ENCODE measurements at places on chromosomes 6 and 20. TPM values are rescaled to one million over a fixed set of nuclear protein-coding genes. Genes with fewer than 3 reads are reported as not detected.

- peak; percentile 63 for DNase-seq
These were observed 8.9 kb downstream of the ABRACL start for GRCh38 chr6:139037490-139037889.

DNA sequence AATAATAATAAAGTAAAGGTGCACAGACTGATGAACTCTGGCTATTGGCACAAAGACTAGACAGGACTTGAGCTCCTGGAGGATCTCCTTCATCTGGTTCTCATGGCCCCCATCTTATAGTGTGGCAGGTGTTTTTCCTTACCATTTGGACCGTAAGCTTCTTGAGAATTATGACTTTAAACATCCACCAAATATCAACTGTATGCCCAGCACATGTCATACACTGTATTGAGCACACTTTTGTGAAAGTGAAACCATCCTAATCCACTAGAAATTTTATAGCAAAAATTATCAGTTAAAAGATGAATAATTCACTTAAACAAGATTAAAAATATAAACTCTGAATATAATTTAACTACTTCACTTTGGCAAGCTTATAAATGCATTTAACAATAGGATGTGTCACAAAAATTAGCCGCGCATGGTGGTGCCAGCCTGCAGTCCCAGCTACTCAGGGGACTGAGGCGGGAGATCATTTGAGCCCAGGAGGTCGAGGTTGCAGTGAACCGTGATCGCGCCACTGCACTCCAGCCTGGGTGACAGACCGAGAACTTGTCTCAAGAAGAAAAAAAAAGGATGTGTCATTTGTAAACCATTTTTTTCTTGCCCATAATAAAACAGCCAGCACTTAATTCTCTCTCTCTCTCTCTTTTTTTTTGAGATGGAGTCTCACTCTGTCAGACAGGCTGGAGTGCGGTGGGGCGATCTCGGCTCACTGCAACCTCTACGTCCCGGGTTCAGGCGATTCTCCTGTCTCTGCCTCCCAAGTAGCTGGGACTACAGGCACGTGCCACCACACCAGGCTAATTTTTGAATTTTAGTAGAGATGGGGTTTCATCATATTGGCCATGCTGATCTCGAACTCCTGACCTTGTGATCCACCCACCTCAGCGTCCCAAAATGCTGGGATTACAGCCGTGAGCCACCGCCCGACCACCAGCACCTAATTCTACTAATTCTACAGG is 9.1 kb downstream of the HIVEP2 start:
- DNase-seq: no peak

DNA sequence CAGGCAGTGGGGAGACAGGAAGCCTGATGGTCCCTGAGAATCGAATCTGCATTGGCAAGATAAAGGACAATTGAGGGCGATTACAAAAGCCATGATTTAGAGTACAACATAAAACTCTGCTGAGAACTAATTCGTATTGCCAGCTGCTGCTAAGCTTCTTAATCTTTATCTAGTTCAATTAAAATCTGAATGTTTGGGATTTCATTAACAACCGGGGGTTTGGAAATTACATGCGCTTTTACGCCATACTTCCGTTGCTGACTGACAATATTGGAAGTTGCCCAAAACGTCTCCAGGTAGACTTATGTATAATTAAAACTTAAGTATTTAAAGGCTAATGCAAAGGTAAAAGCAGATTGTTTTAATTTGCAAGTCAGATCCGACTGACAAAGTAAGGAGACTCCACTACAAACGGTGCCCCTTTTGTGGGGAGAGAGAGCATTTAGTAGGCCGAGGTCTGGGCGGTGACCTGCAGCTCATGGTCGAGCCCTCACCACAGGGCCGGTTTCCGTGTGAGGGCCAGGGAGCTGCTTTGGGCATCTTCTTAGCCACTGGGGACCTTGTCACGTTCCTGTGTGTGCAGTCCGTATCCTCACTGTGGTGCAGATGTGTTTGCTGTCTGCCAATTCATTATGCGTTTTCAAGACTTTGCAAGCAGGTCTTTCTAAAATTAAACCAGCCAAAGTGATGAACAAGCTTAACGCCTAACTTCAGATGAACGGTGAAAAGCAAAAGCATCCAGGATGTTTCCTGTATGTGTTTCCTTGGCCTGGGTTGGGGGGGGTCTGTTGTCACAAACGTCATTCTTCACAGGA is 49.9 kb downstream of the CDH4 start:
- DNase-seq: no peak

DNA sequence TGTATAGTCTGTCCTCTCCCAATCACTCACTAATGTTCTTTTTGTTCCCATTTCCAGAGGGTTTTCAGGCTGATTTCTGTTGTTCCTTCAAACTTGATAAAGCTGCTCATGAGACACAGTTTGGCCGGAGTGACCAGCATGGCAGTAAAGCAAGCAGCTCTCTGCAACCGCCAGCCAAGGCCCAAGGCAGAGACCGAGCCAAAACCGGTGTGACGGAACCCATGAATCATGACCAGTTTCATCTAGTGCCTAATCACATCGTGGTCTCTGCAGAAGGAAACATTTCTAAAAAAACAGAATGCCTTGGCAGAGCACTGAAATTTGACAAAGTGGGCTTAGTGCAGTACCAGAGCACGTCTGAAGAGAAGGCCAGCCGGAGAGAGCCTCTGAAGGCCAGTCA is 14.8 kb upstream of the RPL7L1 start:
- no peak for DNase-seq

DNA sequence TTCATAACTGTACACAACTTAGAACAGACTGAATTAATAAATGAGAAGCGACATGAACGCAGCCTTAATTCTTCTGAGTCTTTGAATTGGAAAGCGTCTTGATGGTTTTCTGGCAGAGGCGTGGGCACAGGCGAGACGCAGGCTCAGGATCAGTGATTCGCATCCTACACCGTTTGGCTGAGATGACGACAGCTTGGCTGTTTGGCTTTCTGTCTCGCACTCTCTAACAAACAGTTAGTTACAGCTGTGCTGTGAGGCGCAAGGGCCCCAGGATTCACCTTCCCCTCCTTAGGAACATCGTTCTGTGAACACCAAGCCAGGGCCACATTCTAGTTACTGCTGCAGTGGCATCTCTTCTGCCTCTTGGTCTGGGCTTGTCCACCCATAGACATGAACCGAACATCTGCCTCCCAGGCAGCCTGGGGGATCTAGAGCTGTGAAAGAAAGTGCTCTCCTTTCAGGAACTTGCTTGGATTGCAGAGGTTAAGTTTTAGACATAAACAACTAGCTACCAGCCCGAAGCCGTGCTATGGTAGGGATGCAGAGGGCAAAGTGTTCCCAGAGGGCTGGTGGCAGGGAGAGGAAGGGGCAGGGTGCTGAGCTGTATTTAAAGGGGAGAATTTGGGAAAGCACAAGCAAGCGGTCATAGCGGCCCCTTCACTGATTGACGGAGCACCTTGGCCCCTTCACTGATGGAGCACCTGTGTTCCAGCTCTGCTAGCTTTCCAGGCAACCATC is 49.6 kb downstream of the TCP11 start:
- no peak for DNase-seq

- peak; percentile 26 for DNase-seq
These were observed 678.6 kb upstream of the CITED2 start for GRCh38 chr6:140052736-140053729.

DNA sequence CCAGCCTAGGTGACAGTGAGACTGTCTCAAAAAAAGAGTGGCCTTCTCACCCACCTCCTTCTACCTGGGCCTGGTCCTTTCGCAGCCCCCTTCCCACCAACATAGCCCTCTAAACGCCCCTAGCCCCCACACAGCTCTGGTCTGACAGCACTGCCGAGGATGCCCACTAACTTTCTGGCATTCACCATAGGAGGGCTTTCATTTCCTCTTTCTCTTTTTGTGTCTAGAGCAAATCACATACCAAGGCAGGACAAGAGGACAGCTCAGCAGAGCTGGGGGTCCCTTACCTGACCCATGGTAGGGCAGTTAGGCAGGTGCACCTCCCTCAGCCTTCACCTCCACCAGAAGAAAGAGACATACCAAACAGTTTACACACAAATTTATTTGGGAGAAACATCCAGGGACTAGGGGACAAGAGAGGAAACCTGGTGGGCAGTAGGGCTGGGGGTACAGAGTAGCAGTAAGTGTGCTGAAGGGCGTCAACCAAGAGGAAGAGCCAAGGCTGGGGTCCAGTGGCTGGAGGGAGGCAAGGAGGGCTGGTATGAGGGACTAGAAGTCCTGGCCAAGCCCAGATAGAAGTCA is 4.5 kb downstream of the LY6G5C start:
- no peak for DNase-seq

GRCh38 chr6:43990627-43991619 is 136.3 kb downstream of the MRPL14 start:
- no peak for DNase-seq

DNA sequence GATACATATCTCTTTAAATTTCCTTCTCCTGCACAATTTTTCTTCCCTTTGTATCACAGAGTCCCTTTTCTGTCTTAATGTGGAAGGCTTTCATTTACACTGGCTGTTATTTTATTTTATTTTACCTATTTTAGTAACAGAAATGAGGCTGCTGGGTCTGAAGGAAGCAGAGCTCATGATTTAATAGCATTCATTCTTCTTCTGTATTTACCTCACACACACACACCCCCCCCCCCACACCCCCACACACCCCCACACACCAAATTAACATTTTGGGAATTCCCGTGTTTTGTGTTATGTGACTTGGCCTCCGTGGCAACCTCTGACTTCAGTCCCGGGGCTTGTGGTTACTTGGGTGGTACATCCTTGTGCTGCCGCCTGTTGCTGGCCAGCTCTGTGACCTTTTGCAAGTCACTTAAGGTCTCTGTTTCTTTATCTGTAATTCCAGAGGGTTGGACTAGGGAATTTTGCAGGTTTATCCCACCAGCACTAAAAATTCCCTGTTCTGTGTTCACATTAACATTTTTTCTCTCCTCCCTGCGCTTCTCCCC is 108.8 kb downstream of the TIAM2 start:
- DNase-seq: no peak

GRCh38 chr6:74409447-74409846 is 713.4 kb downstream of the CD109 start:
- peak; percentile 77 for DNase-seq

GRCh38 chr20:60007464-60007863 is 49.2 kb downstream of the CDH26 start:
- DNase-seq: no peak

DNA sequence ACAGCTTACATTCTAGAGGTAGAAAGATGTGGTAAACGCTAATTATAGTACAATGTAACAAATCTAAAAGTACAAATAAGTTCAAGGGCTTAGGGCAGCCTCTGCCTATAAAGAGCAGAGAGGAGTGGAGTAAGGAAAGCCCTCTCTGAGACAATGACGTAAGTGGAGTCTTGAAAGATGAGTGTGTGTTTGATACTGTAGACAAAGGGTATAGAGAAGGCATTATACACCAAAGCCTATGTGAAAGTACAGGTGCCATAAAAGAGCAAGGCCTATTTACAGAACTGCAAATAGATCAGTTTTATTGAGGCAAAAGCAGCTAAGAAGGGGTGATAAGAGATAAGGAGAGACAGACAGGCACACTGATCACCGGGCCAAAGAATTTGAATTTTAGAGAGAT is 10.9 kb downstream of the GOPC start:
- no peak for DNase-seq

DNA sequence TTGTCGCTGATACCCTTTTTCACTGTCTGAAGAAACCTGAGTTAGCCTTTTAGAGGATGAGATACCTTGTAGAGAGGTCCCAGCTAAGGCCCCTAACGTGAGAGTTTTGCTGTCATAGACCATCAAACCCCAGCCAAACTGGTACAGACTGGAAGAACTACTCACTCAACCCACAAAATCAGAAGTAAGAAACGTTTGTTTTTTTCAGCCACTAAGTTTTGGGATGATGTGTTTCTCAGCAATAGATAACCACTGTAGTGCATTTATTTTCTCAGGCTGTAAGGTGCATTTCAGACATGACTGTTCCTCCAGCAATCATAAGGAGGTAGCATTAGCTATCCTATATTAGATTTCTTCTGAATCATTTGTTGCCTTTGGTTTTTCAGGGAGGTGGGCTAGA is 407.3 kb upstream of the FLRT3 start:
- DNase-seq: no peak

- no peak for DNase-seq
These were observed 31.8 kb downstream of the CTCFL start for GRCh38 chr20:57493091-57493615.

DNA sequence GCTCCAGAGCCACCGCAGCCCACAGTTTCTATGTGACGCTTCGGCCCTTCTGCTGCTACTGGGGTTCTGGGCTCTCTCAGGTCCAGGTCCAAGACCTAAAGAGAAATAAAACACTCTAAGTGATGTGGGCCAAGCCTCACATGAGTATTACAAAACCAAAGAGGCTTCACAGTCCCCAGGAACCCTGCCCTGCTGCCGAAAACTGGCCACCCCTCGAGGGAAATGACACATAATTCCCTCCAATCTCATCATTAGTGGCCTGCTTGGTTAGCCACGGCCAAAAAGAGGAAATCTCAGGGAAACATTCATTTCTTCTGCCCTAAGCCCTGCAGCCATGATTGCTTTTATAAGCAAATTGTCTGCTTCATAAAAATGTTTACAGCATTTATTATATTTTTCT is 32.5 kb downstream of the DLL1 start:
- no peak for DNase-seq

- DNase-seq: no peak
These were observed 4.0 kb downstream of the ELOVL2 start for GRCh38 chr6:11040134-11040533.

DNA sequence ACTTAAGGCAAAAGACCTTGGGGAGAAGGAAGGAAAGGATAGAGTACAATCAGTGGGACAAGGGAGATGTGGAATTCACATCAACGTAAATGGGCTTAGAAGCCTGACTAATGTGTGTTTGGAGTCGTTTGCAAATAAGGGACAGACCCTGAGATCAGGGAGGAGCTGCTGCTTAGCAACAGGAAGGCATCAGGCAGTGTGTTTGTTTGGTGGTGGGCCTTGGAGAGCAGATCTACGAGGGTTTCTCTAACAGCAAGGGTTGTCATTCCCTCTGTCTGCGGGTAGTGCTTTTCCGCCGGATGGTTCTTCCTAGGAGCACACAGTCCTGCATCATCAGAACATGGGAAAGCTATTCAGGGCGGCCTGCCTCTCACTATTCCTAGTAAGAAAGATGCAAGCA is 40.4 kb downstream of the C6orf118 start:
- DNase-seq: no peak

Gene QRSL1
- 12.4 TPM for total RNA-seq

Gene FAM50B
- 10.0 TPM for total RNA-seq

Gene ANKRD66
- total RNA-seq: not detected

Gene RAET1E
- not detected for total RNA-seq

Gene COL12A1
- 102 TPM for total RNA-seq

Gene KCNQ5
- total RNA-seq: not detected

Gene PEX6
- 18.1 TPM for total RNA-seq

Gene EYA2
- total RNA-seq: not detected

All from endothelial cell of umbilical vein (primary cell).